ENCODE measurements at places on chromosomes 12 and 14.

DNA sequence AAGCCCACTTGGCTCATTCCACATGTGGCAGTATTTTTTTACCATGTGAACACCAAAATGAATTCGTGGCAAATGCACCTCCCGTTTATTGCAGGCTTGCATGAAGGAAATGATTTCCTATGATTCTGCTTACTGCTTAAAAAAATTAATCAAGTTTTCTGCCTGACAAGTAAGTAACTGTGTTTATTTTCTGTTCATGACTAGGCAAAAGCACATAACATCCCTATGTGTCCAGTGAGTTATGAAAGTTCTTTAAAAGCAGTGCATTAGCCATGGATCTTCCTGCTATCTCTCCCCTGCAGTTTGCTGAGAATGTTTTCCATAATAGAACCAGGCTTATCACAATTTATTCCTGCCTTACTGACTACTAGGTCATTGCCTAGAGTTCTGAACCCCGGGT lies 20.4 kb downstream of the GPR65 start:
- no peak for DNase-seq

DNA sequence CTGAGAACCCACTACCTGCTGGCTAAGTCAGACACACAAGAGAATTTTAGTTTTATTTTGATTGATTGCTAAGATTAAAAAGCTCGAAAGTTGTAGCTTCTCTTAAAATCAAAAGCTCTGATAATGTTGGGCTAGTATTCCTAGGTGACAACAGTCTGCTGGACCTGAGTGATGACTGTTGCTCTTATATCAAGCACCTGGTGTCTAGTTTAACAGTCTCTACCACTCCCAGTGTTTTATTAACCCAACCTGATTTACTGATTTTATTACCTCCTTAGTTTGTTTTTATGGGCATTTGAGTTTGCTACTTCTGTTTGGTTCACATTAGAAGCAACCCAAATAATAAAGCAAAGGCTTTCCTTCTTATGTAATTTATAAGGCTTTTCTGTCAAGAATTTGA lies 41.8 kb downstream of the ATP6V1D start:
- no peak for DNase-seq

- DNase-seq: no peak
Measured at GRCh38 chr14:91261115-91261514, 16.6 kb upstream of the GPR68 start.

DNA sequence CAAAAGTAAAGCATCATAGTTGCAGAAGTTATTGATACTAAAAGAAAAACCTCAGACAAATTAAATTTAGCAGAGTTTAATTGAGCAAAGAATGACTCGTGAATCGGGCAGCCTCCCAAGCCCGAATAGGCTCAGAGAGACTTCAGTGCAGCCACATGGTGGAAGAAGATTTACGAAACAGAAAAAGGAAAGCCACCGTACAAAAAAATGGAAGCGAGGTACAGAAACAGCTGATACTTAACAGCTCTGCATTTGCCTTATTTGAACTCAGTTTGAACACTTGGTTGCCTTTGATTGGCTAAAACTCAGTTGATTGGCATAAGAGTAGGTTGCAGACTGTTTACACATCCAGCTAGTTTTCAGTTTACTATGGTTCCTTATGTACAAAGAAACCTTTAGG lies 12.9 kb downstream of the TTC9 start:
- no peak for DNase-seq

DNA sequence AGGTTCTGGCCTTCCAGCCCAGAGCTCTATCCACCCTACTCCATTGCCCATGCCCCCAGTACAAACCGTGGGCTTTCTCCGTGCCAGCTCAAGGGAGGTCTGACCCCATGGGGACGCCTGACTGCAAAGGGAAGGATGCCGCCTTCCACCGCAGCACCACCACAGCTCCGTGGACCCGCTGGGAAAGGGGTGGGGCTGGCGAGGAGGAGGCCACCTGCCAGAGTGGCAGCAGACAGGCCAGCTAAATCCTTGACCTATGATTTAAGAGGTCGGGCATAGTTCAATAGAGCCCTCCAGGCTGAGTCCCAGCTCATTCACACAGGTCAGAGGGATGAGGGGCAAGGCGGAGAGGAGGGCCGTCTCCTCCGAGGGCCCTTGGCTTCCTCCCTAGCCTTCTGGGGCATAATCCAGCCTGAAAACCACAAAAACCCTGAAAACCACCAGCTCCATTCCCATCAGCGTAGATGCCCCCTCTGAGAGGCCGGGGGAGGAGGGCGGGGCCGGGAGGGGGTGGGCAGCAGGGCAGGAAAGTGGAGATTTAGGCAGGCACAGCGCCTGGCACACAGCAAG lies 14.9 kb upstream of the FIGNL2 start:
- no peak for DNase-seq

GRCh38 chr12:108745641-108746040 lies 14.3 kb upstream of the CORO1C start:
- DNase-seq: no peak

DNA sequence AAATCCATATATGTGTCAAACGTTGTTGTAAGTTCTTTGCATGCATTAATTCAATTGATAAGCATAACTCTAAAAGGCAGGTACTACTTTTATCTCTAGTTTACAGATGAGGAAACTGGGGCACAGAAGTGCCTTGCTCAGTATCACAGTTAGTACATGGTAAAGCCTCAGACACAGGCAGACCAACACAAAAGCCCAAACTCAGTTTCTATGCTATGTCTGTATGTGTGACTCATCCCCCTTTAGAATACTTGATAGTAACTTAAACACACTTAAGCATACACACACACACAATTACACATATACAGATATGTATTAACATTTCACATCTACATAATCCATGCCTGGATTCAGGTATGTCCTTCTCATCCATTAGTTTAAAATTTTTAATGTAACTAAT lies 88.0 kb downstream of the EPS8 start:
- no peak for DNase-seq

- DNase-seq: no peak
Measured at GRCh38 chr14:99055816-99056215, 216.2 kb downstream of the BCL11B start.

- DNase-seq: no peak
Measured at GRCh38 chr14:24439830-24440605, 2.6 kb downstream of the SDR39U1 start.

DNA sequence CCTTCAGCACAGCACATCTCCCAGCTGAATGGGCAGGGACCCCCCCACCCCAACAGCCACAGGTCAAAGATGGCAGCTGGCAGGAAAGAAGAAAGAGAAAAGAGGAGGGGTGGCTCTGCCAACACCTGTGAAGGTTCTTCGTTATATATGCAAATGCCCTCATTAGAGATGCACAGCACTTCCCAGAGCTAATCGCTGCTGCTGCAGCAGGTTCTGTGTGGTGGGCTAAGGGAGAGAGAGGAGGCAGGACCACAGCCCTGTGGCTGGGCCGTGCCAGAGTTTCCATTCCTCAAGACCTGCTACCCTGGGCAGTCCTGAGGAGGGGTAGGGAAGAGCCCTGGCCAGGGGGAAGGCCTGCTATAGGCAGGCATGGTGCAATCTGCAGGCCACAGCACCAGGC lies 28.7 kb downstream of the SMUG1 start:
- DNase-seq: no peak

DNA sequence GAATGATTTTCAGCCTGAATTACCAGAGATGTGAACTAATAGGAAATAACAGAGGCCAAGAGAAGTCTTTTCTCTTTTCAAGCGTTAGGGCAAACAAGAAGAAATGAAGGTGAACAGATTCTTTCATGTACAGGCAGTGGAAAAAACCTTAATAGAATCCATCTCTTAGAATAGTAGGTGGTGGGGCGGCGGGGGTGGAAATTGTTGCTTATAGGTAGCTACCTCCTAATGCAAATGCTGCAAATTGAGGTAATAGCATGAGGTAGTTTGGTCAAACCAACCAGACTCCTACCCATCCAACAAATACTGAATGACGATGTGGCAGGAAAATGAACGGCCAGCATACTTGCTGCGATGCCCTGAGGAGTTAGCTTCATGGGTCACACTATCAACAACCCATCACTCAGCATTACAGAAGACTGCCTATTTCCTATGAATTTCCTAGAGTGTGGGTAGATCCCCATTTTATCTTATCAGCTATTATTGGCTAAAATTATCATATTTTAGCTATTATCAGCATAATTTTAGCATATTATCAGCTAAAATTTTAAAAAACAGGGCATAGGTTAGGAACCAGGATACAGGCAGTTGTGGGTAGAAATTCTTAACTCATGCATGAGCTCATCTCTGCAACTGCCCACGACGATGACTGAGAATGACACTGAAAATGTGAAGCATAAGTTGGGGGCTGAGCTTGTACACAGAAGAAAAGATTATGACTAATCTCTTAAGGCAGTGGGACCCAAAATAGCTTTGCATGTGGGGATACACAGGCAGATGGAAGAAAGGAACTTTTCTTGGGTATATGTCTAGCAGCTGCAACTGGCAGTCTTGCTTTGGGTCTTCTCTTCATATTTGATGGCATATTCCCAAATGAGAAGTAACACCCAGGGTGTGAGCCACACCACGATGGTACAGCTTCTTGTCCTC lies 68.7 kb downstream of the NIN start:
- no peak for DNase-seq

GRCh38 chr14:103539056-103539825 lies 10.2 kb downstream of the TRMT61A start:
- no peak for DNase-seq
